Fibroblast of skin of scalp (primary cell): ENCODE measurements at places on chromosomes 1 and 21.

DNA sequence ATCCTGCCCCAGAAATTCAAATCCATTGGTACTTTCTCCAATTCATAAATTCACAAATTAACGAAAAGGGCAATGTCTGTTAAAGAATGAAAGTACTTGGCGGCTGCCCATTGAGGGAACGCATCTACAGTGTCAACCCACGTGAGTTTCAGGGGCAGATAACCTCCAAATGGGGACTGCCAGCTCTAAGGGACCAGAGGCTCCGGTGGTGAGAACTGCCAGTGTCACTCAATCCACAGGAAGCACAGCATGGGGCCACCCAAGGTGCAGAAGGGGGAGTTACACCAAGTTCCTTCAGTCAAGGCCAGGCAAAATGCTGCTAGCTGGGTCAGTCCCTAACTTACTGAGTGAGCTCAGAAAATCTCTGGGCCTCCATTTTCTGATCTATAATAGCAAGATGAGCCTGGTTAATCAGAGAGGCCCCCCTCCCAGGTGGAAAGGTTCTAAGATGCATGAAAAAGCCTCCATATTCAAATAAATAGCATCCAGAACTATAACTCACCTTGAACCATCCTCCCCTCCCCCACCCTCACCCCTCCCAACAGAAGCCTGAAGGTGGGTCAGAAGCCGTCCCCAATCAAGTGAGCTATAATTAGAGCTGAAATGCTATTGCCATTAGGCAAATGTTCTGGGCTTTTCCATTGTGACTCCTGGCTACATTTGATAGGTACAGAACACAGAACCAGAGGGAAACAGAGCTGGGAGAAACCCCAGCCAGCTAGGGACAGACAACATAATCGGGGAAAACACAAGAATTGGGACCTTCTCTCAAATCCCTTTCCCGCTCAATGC, 41.7 kb downstream of the LRP8 start:
- DNase-seq, result no peak

- DNase-seq, result no peak
These were observed 117.7 kb upstream of the SGIP1 start for GRCh38 chr1:66416295-66416694.

DNA sequence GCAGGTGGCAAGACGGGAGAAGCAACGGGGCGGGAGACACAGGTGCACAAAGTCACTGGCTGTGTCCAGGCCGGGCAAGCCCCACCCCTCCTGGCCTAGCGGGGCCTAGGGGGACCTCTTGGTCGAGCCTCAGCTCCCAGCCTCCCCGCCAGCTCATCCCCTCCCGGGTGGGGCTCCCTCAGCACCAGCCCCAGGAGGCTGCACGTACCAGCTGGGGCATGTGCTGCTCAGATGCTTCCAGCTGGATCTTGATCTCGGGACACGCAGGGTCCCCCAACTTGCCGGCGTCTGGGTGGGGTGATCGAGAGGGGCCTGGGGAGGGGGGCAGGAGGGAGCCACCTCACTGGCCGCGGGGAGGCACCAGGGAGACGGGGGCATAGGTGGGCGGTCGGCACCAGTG, 71.4 kb downstream of the RAP1GAP start:
- DNase-seq, result no peak

DNA sequence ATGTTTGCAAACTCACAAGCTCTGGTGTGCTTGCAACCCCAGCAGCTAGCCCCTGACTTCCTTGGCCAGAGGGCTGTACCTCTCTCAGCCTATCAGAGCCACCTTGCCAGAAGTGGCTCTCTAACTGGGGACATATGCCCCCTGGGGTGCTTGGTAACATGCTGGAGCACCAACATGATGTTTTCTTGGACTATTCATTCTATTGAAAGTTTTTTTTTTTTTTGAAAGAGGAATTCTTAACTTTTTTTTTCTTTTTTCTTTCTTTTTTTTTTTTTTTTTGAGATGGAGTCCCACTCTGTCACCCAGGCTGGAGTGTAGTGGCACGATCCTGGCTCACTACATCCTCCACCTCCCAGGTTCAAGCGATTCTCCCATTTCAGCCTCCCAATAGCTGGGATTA, 14.7 kb upstream of the CAPN8 start:
- no peak for DNase-seq

DNA sequence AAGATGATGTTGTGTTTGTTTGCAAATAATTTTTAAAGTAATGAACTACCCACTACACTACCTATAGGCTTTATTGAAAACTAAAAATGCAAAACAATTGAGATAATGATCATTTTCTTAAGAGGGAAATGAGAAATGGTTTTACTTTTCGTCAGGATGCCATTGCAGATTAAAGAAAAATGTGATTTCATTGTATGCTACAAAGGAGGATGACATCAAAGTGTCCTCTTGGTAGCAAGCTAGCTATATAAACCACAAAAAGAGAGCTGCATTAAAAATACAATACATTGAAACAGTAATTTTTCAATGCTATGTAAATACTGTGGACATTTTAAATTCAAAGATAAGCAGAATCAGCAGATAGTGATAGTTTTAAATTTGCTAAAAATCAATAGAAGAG, 87.5 kb upstream of the DPYD start:
- DNase-seq, result no peak

DNA sequence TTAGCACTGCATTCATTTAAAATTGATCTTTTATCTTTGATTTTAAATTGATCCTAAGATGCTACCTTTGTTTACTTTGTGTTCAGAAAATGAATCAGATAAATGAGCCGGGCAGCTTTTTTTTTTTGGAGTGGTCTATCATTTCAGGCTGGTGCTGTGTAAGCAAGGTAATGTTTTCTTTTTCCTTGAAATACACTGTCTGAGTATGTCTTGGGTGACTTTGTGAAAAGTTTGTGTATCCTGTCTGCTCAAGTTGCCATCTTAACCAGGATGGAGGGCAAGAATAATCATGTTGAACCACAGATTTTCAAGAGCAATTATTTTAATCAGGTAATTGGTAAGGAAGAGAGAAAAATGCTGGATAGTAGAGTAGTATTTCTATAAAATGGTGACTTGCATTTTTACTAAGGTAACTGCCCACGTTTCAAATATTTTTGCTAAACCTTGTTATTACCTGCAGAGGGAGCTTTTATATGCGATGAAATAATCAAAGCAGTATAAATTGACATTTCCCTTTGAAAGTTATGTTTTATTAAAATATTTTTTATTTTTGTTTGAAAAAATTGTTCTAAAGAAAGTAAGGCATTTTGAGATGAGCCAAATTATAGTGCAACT, 11.1 kb downstream of the ADGRL2 start:
- DNase-seq, result no peak

GRCh38 chr1:6454856-6455751, 10.9 kb downstream of the TNFRSF25 start:
- DNase-seq, result peak; percentile 9

DNA sequence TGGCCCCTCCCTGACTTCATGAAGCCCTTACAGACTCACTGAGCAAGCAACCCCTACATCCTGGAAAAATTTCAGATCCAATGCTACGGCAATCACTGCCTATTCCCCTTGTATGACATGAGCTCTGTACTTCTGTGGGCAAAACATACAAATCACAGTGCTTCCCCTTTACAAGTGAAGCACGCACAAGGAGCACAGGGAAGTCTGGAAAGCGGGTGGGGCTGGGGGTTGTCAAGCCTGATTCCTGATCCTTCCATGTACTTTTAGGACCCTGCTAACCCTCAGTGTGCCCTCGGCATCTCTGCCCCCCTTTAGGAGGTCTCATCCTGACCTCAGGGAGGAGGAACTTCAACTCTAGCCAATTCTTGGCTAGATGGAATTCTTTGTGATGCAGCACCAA, 405.7 kb upstream of the POU3F1 start:
- peak; percentile 27 for DNase-seq

DNA sequence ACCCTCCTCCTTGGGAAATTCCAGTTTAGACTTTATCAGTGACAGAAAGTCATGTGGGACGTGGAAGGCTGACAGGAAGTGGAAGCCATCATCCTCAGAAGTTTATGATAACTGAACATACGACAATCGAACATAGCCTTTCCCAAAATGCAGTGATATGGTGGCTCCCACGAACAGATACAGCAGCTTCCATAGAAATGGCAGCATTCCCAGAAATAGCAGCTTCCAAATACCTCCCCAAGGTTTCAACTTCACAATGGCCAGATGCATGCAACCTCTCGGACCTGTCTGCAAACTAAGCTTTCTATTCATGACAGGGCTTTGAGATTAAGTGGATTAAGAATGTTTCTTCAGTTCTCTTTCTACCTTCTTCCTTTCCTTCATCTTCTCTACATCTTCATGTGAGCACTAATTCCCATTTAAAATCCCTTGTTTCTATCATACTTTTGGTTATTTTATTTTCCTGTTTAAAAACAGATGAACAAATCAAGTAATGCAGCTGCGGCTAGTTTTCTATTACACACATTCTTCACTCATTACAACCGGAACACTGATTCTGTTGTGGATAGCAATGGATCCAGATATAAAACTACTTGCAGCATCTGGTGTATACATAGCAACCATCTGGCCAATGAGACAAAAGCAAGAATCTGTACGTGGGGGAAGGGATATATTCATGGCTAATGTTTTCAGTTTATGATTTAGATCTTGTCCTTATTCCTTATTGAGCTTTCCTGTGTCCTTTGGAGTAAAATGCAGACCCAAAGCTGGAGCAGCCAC, 304.8 kb downstream of the BRINP3 start:
- peak; percentile 10 for DNase-seq

DNA sequence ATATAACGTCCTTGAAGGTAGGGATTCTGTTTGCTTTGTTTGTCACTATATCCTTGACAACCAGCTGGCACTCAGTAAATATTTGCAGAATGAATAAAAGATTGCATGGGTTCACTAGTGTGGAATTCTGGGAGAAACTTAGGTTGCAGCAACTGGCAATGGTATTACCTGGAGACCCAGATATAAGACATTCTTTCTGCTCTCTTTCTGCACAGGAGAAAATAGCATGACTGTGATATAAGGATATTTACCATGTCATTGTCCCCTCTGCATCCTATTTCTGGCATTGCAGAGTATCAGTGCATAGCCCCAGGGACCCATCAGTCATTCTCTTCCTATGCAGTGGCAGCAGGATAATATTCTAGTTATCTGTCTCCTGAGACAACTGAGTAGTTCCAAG, 308.9 kb upstream of the LRRC7 start:
- DNase-seq, result no peak

- DNase-seq, result no peak
These were observed 211.2 kb downstream of the S1PR1 start for GRCh38 chr1:101448018-101448417.

DNA sequence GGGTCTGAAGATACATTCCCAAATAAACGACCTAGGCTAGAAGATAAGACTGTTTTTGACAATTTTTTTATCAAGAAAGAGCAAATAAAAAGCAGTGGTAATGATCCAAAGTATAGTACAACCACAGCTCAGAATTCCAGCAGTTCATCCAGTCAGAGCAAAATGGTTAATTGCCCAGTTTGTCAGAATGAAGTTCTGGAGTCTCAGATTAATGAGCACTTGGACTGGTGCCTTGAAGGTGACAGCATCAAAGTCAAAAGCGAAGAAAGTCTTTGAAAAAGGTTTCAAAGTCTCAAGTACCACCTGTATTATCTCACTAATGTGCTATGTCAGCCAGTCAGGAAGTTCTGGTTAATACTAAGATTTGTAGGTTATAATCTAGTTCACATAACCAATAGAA, 15.0 kb downstream of the SPRTN start:
- DNase-seq, result no peak

DNA sequence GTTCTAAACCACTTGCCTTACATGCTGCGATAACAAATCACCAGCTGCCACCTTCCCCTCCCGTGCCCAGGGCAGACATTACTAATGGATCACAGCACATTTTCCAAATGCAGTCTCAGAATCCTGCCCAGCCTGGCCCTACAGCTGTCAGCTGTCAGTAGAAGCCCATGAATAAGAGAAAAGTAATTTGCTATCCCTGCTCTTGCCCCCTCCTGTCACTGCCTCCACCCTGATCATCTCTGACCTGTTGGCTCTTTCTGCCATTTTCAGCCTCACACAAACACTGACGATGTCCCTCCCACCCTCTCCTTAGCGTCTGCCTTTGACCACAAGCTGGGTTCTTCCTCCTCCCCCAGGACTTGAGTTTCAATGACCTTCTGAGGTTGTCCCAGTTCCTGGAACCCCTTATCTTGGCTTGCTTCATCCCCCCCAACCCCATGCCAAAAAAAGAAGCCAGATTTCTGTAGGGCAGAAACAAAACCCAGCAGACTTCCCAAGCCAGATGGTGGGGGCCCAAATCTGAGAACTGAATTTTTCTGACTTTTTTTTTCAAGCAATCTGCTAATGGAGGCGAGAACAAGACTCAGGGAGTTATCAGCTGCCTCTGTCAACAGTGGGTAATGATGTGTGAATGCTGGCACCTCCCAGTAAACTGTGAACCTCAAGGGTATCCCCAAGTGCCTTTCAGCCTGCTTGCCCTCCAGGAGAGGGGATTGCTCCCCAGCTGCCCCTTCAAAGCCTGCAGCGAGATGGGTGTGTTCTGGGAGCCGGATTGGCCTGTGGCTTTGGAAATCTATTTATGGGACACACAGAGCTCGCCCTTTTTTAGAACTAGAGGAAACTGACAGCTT, 216.5 kb upstream of the VAMP3 start:
- no peak for DNase-seq

GRCh38 chr21:45803618-45804340, 160.3 kb downstream of the PCBP3 start:
- no peak for DNase-seq

DNA sequence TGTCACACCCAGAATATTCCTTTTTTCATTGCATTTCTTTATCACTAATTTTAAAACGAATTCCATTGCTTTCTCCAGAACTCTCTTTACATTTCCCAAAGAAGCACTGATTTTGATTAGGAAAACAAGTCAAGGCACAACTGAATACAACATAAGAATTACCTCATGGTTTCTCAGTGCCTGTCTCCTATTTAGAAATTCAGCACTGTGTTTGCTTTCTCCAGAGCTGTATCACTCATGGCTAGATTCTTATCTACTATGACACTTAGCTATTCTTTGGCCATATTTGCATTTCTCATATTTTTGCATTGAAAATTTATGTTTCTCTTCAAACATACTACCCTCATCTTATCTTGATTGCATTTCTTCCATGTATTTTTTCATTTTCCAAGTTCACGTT, 1402.0 kb downstream of the MRPL39 start:
- no peak for DNase-seq
